ENCODE measurements at places on chromosomes 6 and 20.

- no peak for DNase-seq
Observed at GRCh38 chr20:328975-329695, 3.8 kb downstream of the SOX12 start.

- DNase-seq, result no peak
Observed at GRCh38 chr20:49665796-49666195, 47.9 kb downstream of the B4GALT5 start.

DNA sequence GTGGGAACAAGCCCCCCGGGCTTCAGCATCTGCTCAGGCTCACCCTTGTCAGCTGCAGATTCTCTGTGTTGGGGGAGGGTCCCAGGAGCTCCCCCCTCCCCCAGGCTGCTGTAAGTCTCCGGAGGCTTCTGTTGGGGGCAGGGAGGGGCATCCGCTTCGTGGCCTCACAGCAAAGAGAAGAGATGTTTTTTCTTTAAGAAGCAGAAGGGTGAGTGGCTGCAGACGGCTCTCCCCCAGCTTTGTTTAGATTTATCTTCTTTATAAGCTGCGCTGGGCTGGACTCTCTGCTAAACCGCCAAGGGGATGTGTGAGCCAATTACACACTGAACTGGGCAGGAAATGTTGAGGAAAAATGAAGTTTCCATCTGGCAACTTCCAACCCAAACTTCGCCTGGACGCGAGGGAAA lies 48.7 kb upstream of the GATA5 start:
- DNase-seq, result no peak

GRCh38 chr20:59756241-59756640 lies 151.9 kb downstream of the PHACTR3 start:
- DNase-seq, result no peak

- DNase-seq, result no peak
Observed at GRCh38 chr6:797479-798077, 104.6 kb upstream of the EXOC2 start.

- DNase-seq, result no peak
Observed at GRCh38 chr6:29509239-29509638, 21.5 kb upstream of the MAS1L start.

- no peak for DNase-seq
Observed at GRCh38 chr6:20703049-20703448, 168.8 kb downstream of the CDKAL1 start.

- no peak for DNase-seq
Observed at GRCh38 chr6:147283460-147283859, 79.2 kb downstream of the STXBP5 start.

GRCh38 chr6:72530152-72530551 lies 91.7 kb upstream of the KCNQ5 start:
- no peak for DNase-seq

DNA sequence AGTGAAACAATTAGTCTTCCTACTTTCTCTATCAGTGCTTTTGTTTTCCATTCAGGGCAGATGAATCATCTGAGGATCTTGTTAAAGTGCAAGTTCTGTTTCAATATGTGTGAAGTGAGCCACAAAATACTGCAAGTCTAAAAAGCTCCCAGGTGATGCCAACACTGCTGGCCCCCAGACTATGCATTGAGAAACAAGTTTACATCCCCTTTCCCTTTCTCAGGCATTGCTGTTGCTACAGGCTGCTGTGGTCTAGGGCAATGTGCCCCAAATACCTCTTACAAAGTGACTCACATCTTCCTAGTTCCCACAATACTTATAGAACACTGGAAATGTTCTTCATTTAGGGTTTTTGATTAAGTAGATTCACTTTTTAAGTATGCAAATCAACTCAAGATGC lies 31.8 kb downstream of the ABRACL start:
- DNase-seq, result no peak

DNA sequence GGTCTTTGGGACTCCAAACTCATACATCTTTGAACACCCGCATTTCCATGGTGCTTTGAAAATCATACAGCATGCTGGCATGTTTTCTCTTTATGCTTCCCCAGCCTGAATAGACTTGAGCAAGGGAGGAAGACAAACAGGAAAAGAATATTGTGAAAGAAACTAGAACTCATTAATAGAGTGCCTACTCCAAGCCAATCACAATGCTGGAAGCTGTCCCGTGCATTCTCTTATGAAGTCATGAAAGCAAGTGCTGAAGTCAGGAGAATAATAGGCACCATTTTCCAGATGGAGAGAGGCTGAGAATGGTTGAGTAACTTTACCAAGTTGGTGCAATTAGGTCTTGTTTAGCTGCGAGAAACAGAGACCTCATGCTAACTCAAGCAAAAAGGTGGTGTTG lies 102.5 kb upstream of the PTPRT start:
- DNase-seq, result no peak

- no peak for DNase-seq
Observed at GRCh38 chr20:6841128-6841527, 73.6 kb downstream of the BMP2 start.

GRCh38 chr20:2521369-2522305 lies 12.9 kb upstream of the ZNF343 start:
- peak; percentile 86 for DNase-seq

GRCh38 chr20:59603176-59603575 lies 1.2 kb upstream of the PHACTR3 start:
- DNase-seq, result no peak

- peak; percentile 67 for DNase-seq
Observed at GRCh38 chr6:1917626-1918371, 308.1 kb downstream of the FOXC1 start.

DNA sequence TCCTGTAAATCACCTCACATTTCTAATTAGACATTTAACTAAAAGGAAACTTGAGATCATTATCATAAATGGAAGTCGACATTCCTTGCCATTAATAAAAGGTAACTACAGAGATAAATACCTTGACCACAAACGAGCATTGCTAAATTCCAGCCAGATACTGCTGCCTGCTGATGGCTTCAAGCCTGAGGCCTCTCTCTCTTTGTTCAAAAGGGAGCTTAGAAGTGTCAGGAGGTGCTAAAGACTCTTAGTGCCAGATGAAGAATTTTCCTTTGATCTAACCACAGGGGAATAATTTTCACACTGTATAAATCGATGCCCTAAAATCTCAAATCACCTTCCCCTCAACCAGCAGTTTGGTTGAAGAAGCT lies 248.2 kb upstream of the PMEPA1 start:
- no peak for DNase-seq

- DNase-seq, result no peak
Observed at GRCh38 chr6:2794171-2794730, 29.1 kb downstream of the WRNIP1 start.

DNA sequence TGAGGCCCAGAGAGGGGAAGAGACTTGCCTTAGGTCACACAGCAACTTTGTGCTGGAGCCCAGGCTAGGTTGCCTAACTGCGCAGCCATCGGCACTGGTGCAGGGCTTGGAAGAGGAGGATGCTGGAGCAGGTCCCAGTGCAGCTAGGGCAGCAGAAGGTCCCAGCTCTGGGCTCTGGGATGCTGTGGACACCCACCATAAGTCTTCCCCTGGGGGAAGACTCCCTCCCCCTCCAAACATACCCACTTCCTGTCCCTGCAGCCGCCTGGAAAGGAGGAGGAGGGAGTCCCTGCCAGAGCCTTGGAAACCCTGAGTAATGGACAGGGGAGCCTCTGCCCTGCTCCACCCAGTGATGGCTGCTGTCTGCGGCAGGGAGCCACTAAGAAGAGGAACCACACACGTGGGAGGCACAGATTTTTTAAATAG lies 93.6 kb downstream of the NCR2 start:
- DNase-seq, result peak; percentile 74

- DNase-seq, result no peak
Observed at GRCh38 chr6:128882991-128883611, at the start of gene LAMA2. Gene LAMA2 (plus strand): TSS chr6:128883138. CDS start chr6:128883246, 108 bp downstream.

DNA sequence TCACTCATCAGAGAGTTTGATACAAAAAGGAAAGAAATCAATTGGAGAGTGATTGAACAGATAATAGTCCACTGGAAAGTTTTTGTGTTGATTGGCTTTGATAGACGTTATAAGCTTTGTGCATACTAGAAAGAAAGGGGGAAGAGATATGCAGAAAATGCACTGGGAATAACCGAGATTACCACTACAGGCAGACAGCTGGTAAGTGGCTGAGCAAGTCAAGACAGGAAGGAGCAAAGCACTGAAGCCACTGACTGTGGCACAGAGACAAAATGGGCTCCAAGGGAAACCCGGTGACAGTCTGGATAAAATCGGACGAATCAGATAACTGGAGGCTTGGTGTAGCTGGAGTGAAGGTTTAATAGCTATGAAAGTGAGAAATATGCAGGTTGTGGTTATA lies 209.0 kb downstream of the SIM1 start:
- DNase-seq, result no peak

DNA sequence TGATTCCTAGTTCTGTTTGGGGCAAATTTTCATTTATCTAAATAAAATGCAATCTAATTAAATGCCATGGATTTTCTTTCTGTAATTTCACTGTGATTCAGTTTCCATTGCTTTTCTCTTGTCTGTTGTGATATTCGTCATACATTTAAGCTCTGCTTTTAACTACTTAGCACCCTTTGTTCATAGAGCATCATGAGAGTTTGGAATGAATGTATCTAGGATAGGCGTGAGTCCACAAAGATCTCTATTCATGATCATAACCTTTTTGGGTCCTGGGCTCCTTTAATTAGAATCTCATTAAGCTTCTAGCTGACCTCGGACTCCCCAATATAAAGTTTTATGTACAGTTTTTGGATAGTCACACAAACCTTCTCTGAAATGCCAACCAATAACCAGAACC lies 32.9 kb downstream of the ZBTB2 start:
- no peak for DNase-seq

GRCh38 chr6:163352011-163352685 lies 62.4 kb upstream of the QKI start:
- DNase-seq, result no peak

- no peak for DNase-seq
Observed at GRCh38 chr6:45927421-45928320, 88.0 kb downstream of the CLIC5 start.

DNA sequence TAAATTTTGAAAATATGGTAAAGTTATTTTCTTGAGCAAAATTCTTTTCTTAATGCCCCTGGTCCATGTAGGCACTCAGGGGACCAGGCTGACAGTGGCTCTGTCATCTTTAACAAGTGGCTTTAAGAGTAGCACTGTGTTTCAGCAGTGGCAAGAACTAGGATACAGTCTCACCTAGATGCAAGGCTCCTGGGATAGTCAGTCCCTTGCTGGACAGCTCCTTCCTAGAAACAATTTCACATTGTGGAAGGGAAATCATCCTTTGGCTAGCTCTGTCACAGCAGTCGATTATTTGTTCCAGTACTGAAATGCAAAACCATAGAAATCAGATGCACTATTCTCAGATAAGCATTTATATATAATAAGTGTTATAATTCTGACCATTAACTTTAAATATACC lies 175.4 kb upstream of the KCNQ5 start:
- no peak for DNase-seq

DNA sequence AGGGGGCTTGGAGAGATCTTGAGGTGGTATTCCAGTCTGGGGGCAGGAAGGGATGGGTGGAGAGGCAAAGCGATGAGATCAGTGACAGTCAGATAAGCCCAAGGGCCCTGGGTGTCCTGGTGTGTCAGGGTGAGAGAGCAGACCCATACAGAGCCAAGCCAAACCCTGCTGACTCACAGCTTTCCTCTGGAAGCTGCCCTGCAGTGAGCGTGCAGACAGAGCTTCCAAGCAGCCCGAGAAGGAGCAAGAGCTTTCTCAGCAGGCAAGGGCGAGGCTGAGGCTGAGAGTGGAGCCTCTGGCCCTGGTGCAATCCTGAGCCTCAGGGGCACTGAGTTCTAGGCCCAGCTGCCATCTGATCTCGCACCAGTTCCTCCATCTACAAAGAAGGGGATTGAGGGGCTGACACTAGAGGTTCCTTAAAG lies 91.1 kb upstream of the HIVEP1 start:
- no peak for DNase-seq

- DNase-seq, result peak; percentile 82
Observed at GRCh38 chr20:44747166-44748004, 1.7 kb downstream of the KCNK15 start.

DNA sequence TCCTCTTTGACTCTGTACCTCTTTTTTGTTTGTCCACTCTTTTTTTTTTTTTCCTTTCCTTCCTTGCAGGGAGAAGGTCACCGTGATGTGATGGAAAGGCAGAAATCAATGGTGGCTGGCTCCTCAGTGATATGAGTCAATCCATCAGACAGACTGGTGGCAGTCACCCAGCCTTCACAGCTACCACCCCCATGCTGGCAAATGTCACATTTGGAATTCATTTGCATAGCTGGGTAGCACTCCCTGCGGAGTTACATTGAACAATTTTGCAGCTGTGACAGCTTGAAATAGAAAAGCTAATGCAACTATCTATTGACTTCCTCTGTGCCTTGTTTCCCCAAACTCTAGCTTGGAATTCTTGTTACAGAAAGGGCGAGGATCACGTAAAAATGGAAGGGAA lies 668.4 kb downstream of the C6orf118 start:
- no peak for DNase-seq

DNA sequence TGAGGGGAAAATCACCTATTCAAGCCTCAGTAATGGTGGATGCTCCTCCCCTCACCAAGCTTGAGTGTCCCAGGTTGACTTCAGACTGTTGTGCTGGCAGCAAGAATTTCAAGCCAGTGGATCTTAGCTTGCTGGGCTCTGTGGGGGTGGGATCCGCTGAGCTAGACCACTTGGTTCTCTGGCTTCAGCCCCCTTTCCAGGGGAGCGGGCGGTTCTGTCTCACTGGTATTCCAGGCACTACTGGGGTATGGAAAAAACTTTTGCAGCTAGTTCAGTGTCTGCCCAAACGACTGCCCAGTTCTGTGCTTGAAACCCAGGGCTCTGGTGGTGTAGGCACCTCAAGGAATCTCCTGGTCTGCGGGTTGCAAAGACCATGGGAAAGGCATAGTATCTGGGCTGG lies 42.9 kb upstream of the UFL1 start:
- DNase-seq, result no peak

DNA sequence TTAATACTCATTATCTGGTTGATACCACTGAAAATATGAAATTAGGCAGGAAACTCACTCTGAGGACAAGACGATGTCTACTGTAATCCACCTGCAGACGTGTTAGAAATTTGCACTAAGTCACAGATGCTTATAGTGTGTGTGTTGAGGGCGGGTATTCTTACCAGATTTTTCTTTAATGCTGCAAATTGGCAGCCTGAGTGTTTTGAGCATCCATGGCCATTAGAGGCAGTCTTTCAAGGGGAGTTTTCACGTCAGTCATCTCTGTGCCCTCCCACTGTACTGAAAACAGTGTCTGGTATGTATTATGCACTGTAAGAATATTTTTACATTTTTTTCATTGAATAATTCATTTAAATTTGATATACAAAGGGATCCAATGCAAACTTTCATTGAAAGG lies 266.5 kb upstream of the QKI start:
- no peak for DNase-seq

DNA sequence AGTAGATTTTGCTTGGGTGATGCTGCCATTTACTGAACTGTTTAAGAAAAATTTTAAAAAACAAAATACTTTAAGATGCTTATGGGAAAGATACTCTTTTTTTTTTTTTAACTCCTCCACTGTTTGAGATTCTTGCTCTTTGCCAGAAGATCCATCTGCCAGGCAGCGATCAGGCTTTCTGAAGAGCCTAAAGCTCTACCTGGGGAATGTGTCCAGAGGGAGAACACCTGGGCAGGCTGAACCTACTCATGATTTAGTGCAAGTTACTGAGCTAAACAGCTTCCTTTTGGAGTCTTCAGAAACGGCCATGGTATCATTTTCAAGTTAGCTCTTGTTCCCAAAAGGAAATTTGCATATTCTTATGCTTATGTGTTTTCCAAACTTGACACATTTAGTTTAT lies 23.5 kb upstream of the MLIP start:
- DNase-seq, result no peak

GRCh38 chr6:166586424-166587156 lies at the start of gene RAMACL:
Gene RAMACL (minus strand): TSS chr6:166586678. CDS start chr6:166586477, 201 bp downstream.
- DNase-seq, result peak; percentile 74

All from activated effector memory CD4-positive, alpha-beta T cell treated with anti-CD3 and anti-CD28 coated beads, Interleukin-2, amount 50 U/mL, for 16 hours (primary cell).